Activated T-helper 1 cell treated with anti-CD3 and anti-CD28 coated beads, Interleukin-2, amount 50 U/mL, for 16 hours (primary cell): ENCODE measurements at places on chromosomes 7 and 10.

DNA sequence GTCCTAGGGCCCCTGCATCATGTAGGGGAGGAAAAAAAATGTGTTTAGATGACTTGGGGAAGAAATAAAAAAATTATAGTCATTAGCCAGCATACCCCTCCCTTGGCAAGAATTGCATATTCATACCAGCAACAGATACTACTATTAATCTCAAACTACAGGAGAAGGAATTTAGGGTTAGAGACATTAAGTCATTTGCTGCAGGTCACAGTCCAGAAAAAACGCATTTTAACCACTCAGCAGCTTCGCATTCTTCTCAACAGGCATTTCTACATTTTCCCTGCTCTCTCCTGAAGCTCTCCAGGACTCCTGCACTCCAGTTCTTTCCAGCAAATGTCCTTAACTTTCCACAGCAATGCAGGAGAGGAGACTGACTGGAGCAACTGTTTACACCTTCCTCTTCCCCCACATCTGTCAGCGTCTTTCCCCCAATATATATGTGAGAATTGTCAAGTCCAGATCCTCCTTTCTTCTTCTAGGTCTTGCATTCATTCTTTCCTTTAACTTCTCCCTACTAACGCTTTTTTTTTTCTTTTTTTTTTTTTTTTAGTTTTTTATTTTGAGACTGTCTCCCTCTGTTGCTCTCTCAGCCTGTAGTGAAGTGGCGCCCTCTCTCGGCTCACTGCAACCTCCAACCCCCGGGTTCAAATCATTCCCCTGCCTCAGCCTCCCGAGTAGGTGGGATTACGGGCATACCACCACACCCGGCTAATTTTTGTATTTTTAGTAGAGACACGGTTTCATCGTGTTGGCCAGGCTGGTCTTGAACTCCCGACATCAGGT, 35.6 kb downstream of the PRPS1L1 start:
- no peak for DNase-seq

DNA sequence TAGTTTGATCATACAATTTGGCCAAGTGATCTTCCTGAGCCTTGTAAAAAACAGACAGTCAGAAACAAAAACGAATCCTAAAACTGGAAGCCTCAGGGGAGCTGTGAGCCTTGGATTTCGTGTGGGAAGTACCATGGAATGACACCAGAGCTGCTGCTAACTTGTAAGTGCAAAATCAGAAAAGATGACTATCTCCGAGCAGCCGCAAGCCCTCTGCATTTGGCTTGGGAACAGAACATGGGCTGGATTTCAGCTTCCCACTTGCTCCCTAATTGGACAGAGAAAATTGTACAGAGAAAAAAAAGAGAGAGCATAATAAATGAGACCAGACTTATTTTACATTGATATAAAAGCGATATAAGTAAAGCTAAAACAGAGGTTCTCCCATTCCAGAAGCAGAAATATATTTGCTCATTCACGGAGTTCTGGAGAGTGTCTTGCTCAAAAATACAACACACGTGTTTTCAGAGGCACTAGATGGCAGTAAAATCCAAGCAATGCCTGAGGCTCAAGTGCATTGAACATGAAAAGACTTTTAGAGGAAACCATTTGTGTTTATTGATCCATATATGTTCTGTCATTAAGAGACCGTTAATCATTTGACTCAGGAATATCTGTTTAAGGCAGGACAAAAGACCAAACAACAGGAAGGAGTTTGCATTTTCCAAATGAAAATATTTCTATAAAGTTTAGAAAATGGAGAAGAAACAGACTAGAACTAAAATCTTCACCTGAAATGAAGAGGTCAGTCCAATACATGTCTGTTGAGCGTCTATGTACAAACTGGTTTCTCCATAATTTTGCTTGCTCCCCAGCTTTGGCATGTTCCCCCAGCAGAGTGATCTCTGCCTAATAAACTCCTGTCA, 78.3 kb upstream of the SLC26A5 start:
- DNase-seq, result no peak

DNA sequence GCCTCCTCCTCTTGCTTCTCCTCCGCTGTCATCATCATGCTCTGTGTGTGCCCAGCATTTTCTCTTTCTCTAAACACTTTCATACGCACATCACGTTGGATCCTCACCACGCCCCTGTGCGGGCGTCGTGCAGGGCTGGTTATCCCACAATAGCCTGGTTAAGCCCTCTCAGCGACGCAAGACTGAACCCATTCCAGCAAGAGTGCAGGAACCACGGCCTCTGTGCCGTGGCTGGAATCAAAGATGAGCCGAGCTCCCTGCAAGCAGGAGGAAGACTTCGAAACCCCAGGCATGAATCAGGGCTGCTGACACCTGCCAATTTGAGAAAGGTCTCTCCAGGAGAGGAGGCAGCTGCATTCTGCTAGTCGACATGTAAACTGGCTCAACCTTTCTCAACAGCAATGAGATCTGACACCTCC, 74.8 kb upstream of the FOXK1 start:
- no peak for DNase-seq

DNA sequence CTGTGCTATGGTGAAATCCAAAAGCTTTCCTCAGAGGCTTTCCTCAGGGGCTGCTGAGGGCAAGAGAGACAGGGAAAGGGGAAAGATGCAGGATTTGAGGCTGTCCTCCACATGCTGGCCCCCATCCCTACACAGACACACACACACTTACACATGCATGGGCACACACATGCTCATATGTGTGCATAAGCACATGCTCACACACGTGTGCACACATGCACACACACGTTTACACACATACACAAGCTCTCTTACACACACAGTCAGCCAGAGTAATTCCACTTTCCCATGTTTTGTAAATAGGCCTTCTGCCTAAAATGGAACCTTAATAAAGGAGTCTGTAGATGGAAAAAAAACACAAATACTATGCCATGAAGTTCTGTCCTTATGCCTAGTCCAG, 312.9 kb downstream of the GRID1 start:
- no peak for DNase-seq

DNA sequence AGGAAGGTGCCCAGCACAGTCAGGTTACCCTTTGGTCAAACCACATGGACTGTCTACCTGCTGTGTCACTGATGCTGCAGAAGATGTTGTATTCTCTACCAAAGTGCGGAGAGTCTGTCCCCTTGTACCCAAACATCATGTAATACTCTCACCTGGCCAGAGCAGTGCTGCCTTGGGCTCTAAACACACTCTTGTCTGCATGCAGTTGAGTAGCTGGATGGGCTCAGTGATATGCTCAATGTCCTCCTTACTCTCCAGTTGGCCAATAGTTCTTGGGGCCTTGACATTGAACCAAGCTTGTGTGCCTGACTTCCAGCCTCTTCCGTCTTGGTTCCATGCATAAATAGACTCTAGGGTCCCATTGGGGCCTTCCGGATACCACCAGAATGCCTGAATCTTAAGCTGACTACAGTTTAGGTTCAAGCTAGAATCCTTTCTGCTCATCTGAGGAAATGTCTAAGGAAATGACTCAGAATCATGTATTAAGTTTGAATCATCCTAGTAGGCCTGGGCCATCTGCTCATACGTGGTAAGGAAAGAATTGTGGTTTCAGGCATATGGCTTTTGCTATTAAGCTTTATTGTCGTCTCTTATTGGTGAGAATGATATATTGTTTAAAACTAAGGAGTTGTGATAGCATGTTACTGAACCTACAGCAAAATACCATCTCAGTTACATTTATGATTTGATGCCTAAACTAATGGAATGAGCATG, 118.0 kb downstream of the OTUD1 start:
- no peak for DNase-seq

DNA sequence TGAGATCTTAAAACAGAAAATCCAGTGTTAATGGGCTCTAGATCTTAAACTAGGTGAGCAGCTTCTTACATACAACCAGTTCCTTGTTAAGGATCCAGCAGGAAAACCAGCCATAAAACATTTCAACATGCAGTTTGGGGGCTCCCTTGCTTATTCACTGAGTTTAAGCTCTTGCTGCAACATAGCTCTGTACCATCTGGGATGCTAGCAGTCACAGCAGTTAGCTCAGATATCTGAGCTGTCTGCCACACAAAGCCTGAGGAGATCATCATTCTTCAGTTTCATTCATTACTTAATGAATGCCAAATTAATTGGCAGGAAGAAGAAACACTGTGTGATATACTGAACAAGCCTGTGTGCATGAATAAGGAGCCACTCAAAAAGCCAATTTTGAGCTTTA, 62.8 kb downstream of the PODXL start:
- DNase-seq, result no peak
